ENCODE measurements at places on chromosomes 7 and 10. TPM values are rescaled to one million over a fixed set of nuclear protein-coding genes. Genes with fewer than 3 reads are reported as not detected.

- no peak for DNase-seq
These were observed 166.6 kb downstream of the ELMO1 start for GRCh38 chr7:37282093-37282444.

- DNase-seq = no peak
These were observed 131.4 kb upstream of the PDLIM1 start for GRCh38 chr10:95422233-95422632.

DNA sequence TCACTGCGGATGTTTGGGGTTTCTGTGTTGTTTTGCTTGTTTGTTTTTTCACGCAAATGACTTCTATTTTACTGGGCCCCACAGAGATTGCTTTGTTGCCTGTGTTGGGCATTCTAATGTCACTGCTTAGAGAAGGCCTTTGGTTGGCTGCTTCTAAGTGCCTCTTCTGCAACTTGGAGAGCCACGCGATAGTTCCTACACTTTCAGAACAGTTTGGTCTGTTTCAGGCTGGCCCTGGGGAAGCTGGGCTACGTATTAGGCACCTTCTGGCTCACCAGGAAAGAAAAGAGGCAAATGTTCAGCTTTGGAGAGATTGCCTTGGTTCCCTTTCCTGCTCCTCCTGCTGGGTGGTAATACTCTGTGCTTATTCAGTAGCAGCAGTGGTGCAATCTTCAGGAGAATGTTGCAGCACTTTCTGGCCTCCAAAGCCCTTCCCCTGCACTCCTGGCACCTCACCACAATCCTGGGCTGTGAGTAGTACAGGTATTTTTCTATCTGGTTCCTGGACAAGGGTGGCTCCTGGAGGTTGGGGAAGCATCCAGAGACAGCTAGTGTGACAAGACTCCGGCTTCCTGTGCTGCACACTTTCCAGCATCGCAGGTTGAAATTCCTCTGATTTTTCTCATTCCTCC lies 1.2 kb downstream of the ANTXRL start:
- no peak for DNase-seq

DNA sequence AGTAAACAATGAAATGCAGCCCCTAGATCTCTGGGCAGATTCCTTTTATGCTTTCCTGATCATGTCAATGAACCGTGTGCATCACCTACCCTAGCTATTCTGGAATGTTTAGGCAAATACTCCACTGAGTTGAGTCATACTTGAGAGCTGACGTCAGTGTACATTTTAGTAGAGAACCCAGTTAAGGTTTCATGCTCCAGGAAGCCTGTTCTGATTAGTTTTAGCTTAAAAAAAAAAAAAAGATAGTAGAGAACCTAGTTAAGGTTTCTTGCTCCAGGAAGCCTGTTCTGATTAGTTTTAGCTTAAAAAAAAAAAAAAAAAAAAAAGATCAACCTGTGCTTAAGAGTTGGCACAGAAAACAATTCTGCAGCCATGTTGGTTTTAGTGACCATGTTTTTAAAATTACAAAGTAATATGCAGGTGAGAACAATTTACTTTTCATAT lies 3.7 kb upstream of the MCU start:
- no peak for DNase-seq

The PGAM2 gene
- total RNA-seq = 315 TPM

The TAS2R41 gene
- total RNA-seq = not detected

Measured in gastrocnemius medialis (tissue), 4 donors.